ENCODE measurements at places on chromosomes 3 and 15.

DNA sequence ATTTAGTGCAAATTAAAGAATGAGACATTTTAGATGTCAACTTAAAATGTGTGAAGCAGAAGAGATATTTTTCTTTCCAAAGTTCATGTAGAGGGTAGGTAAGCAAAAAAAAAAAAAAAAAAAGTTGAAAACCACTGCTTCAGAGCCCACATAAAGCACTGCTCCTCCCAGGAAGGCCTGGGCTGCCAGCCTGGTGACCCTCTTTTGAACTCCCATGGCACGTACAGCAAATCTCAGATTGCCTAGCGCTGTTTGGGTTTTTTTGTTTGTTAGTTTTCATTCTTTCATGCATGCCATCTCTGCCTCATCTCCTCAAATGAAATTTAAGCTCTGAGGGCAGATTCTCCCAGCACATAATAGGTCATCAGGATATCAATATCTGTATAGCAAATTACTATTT is 120.1 kb downstream of the SRGAP3 start:
- no peak for DNase-seq

- no peak for DNase-seq
These were observed 58.3 kb upstream of the TFRC start for GRCh38 chr3:196140224-196140623.

GRCh38 chr3:173395412-173396181 is 1.9 kb upstream of the NLGN1 start:
- DNase-seq: peak; percentile 17

DNA sequence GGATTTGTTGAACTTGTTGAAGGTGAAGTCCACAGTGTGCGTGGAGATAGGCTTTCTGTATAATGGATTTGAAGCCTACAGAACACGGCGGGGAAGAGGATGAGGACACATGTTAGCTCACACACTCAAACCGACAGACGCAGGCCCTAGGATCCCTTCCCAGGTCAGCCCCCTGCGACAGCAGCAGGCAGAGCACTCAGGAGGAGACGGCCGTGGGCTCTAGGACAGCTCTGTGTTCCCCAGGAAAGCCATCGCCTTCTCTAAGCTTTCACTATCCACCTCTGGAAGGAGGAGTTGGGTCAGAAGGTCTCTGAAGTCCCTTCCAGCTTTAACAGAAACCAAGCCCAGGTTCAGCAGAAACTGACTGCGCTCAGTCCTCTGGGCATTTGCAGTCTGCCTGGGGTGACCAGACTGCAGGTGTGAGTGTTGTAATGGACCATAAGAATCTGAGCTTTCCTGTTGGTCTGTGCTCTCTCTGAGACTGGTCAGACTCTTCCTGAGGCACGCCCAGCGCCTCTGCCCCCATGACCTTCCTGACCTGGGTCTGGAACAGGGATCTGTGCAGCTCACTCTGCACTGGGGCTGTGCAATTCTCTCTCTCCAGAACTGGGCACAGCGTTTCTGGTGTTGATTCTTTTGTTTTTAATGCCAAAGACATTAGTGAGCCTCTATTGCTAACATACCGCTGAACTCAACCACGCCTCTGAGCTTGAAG is 33.5 kb downstream of the UMPS start:
- DNase-seq: no peak

- DNase-seq: no peak
These were observed 368.6 kb upstream of the GBE1 start for GRCh38 chr3:82130046-82130445.

- peak; percentile 71 for DNase-seq
These were observed 9.1 kb upstream of the HPS3 start for GRCh38 chr3:149120051-149120972.

- DNase-seq: no peak
These were observed 905 bp downstream of the HOMER2 start for GRCh38 chr15:82951472-82952157.
